ENCODE measurements at places on chromosomes 5 and 9.

DNA sequence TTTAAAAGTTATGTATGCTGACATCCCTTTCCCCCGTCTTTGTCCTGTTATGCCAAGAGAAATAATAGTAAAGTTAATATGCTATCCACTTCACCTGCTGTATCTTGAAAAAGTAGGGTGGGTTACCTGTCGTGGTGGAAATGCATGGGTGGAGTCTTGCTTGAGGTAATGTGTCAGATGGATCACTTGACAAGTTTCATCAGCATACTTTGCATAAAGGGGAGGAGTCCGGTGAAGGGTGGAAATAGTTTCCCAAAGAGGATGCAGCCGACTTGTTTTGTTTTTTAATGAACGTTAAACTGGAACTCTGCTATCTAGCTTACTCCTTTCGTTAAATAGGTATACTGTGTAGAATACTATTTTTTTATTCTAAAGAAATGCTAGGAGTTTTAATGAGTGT, 9.0 kb upstream of the DMRT3 start:
- DNase-seq = no peak

GRCh38 chr9:101486693-101487442, 46.8 kb upstream of the RNF20 start:
- peak; percentile 35 for DNase-seq

- DNase-seq = peak; percentile 0
Measured at GRCh38 chr5:75412111-75412990, 75.3 kb downstream of the HMGCR start.

- DNase-seq = peak; percentile 16
Measured at GRCh38 chr9:91676046-91676445, 252.4 kb upstream of the NFIL3 start.

DNA sequence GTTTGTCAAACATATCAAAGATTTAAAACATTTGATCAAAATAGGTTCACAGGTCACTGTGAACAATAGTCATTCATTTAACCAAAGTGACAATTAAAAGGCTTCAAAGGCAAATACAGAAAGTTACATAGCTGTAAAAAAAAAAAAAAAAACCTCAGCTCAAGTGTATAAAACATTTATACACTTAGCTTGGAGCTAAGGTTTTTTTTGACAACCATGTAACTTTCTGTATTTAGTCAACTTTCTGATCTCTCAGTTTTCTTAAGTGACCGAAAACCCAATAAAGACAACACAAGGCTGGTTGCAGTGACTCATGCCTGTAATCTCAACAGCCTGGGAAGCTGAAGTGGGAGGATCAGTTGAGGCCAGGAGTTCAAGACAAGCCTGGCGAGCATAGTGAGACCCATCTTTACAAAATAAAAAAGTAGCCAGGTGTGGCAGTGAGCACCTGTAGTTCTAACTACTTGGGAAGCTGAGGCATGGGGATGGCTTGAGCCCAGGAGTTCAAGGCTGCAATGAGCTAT, 16.4 kb upstream of the UBTD2 start:
- DNase-seq = peak; percentile 19

DNA sequence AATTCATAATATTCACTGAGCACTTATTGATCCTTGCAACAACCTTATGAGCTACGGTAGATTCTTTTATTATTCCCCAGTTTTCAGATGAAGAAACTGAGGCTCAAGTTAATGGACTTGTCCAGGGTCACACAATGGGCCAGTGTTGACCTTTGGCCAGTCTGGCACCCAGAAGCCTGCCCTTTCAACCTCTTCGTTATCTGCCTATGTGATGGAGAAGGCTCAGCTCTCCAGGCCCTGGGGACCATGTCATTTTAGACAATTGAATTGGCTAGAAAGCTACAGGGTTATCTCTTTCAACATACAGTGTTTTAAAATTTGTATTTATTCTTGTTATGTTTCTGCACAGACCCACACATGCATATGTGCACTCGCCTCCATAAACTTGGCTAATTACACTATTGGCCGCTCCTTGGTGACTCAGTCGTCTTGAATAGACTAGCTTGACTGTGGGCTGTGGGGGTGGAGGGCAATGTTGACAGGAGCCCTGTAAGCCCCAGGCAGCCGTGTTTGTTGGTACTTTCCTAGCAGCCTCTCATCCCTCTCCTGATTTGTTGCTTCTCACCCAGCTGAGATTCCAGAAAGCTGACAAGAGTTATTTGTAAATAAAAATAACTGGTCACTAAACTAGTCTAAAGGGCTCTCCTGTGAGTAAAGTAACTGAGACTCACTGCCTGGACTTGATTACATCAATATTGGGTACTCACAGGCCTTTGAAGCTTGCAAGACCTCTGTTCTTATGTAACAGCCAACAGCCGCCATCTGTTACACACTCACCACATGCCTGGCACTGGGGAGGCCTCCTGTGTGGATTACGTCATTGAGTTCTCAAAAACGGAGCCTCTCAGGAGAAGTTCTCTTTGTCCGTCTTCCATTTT, 8.5 kb upstream of the ANGPTL2 start:
- DNase-seq = peak; percentile 96

DNA sequence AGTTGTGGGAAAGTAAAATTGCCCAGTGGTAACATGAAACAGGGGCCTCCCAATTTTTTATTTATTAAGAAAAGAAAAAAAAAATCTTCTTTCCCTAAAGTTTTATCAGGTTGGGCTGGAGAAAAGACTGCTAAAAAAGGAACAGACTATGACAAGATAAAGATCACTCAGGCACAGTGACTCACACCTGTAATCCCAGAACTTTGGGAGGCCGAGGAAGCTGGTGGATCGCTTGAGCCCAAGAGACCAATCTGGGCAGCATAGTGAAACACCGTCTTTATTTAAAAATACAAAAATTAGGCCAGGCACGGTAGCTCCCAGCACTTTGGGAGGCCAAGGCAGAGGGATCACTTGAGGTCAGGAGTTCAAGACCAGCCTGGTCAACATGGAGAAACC, 312.5 kb downstream of the CETN3 start:
- DNase-seq = no peak

DNA sequence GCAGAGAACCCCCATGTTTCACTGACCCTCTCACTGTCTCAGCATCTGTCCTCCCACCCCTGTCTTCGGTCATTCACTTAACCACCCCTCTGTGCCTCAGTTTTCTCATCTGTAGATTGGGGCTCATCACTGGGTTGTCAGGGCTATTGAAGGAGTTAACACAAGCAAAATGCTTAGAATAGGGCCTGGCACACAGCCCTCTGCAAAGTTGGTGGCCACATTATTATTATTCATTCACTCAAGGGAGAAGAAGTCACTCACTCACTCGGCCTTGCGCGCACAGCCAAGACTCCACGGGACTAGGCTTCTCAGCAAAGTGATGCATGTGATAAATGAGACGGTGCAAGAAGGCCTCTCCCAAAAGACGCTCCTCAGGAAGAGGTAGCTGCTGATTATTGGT, 8.0 kb downstream of the PDGFRB start:
- no peak for DNase-seq

DNA sequence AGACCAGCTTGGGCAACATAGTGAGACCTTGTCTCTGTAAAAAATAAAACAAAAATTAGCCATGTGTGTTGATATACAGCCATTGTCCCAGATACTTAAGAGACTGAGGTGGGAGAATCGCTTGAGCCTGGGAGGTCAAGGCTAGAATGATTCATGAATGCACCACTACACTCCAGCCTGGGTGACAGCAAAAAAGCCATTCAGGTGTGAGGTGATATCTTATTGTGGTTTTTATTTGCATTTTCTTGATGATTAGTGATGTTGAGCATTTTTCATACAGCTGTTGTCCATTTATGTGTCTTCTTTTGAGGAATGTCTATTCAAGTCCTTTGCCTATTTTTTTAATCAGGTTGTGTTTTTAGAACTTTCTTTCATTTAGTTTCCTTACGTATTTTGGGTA, 23.2 kb downstream of the MTAP start:
- DNase-seq = no peak

DNA sequence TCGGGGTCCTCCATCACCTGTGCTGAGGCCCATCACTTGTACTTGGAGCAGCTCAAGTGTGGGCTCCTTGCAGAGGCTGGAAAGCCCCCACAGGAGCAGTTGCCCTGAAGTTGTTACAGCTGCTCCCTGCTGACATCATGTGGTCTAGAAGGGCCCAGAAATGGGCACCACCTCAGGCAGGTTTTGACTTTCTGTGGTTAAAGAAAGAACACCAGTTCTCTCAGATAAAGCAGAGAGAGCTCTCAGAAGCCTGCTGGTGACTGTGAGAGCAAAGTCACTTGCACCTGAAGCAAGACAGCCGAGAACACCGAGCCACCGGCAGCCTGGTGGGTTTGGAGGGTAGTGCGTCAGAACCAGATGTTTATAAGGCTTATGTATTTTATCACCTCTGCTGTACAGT, 70.4 kb downstream of the MVB12B start:
- no peak for DNase-seq

DNA sequence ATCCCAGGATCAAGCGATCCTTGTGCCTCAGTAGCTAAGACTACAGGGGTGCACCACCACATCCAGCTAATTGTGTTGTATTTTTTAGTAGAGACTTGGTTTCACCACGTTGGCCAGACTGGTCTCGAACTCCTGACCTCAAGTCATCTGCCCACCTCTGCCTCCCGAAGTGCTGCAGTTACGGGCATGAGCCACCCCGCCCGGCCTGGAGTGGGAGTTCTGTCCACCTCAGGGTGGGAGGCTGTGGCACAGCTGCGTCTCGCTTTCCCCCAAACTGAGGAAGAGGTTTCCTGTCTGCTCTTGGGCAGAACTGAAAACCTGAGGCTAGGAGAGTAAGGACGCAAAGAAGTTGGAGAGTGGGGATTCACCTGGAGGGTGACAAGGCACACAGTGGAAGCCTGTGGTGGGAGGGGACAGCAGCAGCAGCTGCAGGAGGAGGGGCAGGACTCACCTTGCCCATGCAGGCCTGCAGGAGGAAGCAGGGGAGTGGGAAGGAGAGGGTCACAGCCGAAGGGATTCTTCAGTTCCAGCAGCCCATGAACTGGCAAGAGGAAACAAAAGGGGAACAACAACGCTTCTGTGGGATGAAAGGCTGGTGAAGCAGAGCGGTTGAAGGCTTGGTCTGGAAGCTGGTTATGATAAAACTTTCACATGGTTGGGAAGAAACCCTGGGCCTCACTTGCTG, 181.4 kb downstream of the GAS1 start:
- peak; percentile 31 for DNase-seq

DNA sequence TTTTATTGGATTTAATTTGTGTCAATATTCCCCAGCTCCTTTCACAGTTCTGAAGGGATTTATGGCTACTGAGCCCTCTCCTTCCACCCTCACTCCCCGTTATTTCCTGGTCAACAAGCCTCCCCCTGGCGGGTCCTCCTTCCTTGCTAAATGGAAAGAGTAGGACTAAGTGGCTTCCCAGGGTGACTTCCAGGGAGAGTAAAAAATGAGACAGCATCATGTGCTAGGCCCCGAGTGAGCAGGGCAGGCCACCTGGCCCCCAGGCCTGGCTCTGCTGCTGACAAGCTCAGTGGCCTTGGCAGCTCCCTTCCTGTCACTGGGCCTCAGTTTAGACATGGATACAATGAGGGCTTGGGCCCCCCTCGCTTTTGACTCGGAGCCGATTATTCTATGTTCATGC, 201.3 kb downstream of the HSPA4 start:
- no peak for DNase-seq

DNA sequence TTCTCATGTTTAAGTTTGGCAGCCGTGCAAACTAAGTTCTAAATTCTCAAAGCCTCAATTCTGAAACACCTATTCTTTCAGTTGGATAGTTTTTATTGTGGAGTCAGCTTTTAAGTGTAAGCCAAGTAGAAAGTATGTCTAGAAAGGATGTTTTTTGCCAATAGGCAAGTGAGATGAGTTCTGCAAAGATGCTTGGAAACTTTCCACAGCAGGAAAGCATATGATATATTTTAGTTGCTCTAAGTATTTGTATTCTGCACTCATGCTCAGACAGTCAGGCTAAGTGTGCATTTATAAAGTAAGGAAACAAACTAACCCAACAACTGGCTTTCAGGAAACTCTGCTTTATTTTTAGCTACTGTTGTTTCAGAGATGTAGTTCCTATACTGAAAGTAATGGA, 67.3 kb upstream of the CDH18 start:
- DNase-seq = no peak

DNA sequence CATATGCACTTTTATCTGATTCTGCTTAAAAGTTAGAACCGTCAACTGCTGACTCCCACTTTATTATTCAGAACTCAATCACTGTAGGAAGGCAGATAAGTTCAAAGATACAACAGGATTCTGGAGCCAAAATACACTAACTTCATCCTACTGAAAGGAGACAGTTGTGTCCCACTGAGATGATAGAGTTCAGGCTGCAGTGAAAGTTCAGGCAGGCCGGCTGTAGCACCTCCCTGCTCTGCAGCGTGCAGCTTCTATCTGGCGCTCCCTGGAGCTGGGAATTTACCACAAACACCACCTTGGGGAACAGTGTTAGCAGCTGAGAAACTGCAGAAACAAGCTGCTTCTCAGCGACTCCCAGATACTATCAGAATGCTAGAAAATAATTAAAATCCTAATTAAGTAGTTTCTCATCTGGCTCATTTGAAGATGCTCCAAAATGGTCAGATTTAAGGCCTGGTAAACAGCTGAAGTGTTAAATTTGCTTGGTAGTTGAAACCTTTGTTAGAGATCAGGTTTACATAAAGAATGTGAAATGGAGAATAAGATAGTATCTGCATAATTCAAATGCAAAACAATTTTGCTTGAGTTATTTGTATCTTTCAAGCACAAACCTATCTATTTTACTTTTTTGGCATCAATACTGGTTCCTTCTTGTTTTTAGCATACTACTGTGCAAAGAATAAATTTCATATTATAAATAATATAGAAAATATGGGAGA, 52.3 kb upstream of the CNTLN start:
- no peak for DNase-seq

DNA sequence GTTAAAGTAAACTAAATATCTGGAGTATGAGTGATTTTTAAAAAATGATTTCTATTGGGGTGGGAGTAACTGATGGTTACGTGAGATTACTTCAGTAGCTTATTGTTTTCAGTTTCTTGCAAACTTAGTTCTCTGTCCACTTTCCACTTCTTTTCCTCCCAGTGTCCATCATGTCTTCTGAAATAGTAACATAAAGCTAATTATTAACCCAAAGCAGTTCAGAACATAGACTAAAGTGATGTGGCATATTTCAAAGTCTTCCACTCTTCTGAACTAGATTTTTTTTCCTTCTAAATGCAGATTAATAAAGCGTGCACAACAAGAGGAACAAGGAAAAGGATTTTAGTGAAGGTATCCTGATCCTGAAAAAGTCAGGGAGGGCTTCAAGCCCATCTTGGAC, 114.1 kb downstream of the MAN2A1 start:
- no peak for DNase-seq

DNA sequence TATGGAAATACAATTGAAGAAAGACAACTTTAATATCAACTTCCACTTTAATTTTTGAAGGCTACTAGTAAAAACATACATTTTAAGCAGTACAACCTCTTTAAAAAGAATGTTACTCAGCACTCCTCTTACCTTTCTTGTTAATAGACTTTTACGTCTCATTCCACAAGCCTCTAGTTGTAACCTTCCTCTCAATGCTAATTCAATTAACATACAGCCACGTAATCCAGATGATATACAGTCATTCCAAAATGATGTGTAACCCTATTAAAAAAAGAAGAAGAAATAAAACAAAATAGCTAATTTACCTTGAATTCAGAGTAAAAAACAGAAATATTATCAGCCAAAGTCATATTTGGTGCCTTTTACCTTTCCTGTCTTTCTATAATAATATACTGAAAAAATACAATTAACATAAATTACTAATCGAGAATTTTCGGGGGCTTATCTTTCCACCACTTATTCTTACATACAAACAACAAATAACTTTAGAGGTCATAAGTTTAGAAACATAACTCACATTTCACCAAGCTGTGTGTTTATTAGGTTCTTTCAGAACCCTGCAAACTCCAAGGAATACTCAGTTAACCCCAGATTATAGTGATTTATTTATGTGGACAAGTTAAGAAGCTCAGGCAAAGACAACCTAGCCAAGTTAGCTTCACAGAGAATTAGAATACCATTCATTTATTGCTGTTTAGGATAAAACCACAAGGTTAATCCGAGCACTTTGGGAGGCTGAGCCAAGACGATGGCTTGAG, 30.3 kb downstream of the GOLPH3 start:
- no peak for DNase-seq
